ENCODE measurements at places on chromosomes 12 and 14. TPM values are rescaled to one million over a fixed set of nuclear protein-coding genes. Genes with fewer than 3 reads are reported as not detected.

HEATR5A gene
- 48.7 TPM for total RNA-seq

KRT80 gene
- 1.1 TPM for total RNA-seq

LAG3 gene
- total RNA-seq: 0.61 TPM

MMAB gene
- total RNA-seq: 34.9 TPM

BMP4 gene
- 5.0 TPM for total RNA-seq

CLEC14A gene
- 7.7 TPM for total RNA-seq
